Activated T-helper 1 cell treated with anti-CD3 and anti-CD28 coated beads, Interleukin-2, amount 50 U/mL, for 16 hours (primary cell): ENCODE measurements at places on chromosomes 3 and 15.

- DNase-seq = no peak
Observed at GRCh38 chr3:71978150-71978721, 193.3 kb upstream of the PROK2 start.

DNA sequence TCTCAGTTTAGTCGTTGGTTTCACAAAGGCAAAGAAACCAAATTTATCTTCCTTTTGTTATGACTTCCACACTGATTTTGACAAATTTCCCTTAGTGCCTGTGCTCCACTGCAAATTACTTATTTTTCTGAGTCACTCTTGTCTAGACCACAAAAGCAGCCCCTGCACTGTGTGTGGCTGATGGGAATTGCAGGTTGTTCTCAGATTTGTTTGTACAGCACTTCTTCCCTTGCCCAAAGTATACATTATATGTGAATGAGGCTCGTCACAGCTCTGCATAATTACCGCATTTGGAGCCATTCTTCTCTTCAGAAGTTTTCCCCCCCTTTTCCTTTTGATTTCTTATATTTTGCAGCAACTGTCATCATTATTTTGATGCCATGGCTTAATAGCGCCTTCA lies 354.2 kb upstream of the IL12A start:
- DNase-seq = no peak

GRCh38 chr15:95541301-95541700 lies 789.2 kb upstream of the NR2F2 start:
- no peak for DNase-seq

GRCh38 chr15:99704444-99704838 lies 28.8 kb downstream of the LYSMD4 start:
- DNase-seq = no peak

DNA sequence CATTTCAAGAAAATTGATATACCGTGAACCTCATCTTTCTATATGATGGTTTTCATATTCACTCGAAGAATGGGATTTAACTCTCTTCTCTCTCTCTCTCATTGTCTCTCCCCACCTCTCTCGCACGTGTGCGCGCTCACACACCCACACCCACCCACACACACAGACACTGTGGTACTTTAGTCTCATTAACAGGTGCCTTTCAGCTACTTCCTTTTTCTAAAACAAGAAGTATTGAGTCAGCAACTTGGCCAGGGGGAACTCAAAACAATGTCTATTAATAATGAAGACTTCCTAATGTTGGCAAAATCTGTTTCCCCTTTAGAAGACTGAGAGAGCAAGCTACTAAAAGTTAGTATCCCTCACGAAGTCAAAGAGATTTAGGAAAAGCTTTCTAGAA lies 150.7 kb downstream of the TMCO5A start:
- DNase-seq = no peak

DNA sequence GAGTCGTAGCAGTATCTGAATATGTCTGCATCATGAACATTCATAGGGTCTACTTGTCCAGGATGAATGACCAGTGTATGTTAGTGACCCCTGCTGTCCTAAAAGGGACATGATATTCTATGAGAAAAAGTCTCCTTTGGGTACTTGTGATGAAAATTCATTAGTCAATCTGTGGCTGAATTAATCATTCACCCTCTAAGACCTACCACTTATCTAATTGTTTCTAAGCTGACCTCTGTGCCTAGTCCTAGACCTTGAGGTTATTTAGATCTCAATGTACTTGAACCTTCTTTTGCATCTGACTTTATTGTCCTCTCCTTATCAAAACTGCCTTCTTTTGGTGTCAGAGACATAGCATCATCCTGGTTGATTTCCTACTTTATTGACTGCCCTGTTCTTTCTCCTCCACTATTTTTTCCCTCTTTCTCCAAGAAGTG lies 799.3 kb downstream of the DIPK2A start:
- no peak for DNase-seq

DNA sequence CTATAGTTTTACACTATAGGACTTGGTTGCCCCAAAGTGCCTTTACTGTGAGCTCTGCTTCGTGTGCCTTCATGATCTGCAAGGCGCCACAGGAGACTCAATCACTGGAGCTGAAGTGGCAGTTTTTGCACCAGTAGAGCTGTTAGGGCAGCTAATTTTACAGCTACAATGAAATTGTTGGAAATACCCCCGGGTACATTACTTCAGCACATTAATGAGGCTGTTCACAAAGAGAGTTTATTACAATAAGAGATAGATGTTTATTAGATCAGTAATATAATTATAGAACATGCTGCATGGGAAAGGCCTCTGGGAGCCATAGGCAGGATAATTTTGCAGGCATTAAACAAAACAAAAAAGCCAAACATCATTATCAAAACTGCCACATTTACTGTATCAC lies 231.1 kb downstream of the CTNNB1 start:
- no peak for DNase-seq

- DNase-seq = no peak
Observed at GRCh38 chr3:165518346-165518745, 318.9 kb downstream of the BCHE start.

DNA sequence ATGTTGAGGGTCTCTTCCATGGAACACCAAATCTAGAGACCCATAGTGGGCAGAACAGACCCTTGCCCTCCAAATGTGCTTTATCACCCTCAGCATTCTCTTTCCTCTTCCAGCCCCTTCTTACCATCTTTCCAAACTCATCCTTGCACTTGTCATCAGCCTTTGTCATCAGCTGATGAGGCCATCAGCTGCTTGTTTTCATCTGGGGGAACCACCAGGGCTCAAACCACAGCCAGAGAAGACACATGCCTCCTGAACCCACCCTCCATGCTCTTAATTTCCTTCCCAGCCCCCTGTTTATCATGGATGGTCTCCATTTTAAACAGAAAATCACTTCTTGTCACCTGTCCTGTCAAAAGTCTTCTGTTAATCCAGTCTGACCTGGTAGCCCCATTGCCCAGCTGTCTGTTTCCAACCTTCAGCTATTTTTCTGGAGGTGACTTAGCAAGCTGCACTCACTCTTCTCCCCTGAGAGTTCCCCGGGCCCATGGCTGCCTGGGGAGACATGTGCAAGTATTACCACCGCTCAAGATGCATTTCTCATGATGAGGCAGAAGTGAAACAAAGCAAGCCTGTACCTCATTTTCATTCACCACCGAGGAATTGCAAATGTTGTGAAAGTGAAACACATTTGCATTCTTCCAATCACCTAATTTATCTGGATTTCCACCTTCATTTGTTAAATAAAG lies 14.7 kb upstream of the SYNM start:
- DNase-seq = no peak

GRCh38 chr15:59558851-59559250 lies 52.7 kb upstream of the GCNT3 start:
- no peak for DNase-seq

DNA sequence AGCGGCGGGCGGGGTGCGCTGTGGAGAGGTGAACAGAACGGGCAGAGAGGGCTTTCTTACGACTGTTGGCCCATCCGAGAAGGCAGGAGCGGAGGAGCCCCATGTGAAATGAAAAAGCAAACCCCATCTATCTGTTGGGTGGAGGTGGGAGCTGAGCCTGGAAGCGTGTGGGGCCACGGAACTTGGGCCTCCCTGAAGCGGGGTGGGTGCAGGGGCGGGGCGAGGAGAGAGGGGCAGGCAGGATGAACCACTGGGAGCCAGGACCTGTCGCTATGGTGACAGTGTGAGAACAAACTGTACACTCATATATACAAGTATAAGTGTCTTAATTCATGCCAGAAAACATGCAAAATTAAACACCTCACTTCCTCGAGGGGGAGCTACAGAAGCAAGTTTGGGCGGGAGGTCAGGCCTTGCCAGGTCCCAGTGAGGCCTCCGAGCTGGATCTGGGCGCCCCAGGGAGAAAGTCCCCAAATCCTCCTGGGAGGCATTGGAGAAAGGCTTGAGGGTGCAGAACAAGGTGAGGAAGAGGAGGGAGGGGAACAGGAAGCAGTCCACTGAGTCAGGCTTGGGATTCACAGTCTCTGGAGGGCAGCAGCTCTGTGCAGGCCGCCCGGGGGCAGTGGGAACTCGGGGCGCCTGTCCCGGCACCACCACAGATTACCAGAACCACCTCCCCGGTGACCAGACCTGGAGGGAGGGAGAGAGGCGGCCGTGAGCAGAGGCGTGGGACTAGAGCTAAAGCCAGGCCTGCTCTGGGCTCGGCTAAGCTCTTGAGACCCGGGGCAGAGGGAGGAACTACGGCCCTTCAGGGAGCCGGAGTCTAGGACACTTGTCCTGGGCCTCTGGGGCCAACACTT lies 34.8 kb downstream of the RBPMS2 start:
- no peak for DNase-seq

GRCh38 chr15:59042041-59042440 lies 54.6 kb downstream of the RNF111 start:
- DNase-seq = no peak

DNA sequence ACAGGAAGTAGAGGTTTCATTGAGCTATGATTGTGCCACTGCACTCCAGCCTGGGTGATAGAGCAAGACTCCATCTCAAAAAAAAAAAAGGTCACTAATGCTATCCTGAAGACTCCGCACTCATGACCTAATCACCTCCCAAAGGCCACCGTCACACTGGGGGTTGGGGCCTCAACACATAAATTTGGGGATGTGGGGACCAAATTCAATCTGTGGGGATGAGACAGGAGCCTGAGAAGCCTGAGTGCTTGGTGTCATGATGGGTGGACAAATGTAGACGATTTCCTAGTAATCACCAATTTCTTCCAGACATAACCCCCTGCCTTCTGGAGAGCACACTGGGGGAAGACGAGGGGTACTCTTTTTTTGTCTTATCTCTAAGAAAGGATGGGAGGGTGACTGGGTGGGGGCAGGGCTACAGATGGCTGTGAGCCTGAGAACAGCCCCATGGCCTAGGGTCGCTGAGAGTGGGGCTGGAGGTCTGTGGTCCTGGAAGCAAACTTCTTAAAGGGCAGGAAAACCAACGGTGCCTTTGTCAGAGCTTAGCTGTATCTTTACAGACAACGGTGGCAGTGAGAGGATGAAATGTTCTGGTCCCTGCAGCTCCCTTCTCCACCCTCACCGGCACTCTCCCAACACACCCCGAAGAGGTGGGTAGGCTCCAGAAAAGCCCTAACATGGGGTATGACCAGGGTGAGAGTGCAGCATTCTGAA lies 16.6 kb upstream of the KLF13 start:
- no peak for DNase-seq
